ENCODE measurements at places on chromosomes 16 and 17.

- peak; percentile 70 for DNase-seq
These were observed 6.0 kb upstream of the TNFRSF13B start for GRCh38 chr17:16977932-16978331.

GRCh38 chr16:19203374-19203966 is 35.4 kb downstream of the SYT17 start:
- DNase-seq = no peak

GRCh38 chr16:73874324-73874723 is 422.3 kb upstream of the PSMD7 start:
- DNase-seq = no peak

- DNase-seq = no peak
These were observed 4.5 kb downstream of the MIF4GD start for GRCh38 chr17:75266316-75267152.

GRCh38 chr16:66651965-66652364 is 44.6 kb downstream of the CMTM4 start:
- DNase-seq = no peak

DNA sequence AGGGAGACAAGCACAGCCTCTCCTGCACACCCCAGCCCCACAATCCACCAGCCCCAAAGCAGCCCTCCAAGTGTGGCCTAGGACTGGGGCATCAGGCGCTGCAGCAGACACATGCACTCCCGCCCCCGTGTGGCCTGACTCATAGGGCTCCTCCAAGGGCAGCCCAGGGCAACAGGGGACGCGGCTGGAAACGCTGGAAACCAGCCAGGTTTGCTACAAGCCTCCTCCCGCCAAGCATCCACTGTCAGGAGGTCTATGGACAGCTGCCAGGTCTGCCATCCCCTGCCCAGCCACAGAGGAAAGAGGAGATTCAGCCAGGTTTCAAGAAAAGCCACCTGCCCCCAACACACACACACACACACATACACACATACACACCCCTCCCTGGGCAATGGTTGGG is 25.8 kb downstream of the SRCIN1 start:
- DNase-seq = peak; percentile 73

- peak; percentile 79 for DNase-seq
These were observed 527 bp downstream of the EIF5A start for GRCh38 chr17:7307686-7308624.
